ENCODE measurements at places on chromosomes 6 and 20.

DNA sequence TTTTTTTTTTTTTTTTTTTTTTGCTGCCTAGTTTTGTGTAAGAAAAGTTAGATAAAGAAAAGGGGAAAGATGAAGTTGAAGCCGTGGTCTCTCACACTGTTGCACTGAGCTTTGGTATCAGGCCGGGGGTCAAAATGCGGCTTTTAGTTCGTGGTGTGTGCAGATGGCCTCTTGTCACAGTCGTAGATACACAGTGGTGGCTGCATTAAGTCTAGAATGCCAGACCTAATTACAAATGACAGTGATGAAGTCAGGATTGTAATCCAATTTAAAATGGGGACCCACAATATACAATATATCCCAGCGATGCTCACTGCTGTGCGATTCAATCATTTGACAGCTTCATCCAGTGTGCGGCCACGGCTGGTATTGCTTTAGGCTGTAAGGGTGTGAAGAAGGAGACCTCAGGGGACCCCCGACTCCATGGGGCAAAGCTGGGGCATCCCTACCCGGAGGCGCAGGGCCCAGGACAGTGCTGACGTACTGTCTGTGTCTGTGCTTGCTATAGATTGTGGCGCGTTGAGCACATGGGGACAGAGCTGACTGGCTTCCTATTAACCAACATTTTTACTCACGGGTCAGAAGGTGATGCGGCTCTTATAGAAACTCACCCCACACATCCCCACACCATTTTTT is 210.0 kb upstream of the SOX4 start:
- no peak for DNase-seq

DNA sequence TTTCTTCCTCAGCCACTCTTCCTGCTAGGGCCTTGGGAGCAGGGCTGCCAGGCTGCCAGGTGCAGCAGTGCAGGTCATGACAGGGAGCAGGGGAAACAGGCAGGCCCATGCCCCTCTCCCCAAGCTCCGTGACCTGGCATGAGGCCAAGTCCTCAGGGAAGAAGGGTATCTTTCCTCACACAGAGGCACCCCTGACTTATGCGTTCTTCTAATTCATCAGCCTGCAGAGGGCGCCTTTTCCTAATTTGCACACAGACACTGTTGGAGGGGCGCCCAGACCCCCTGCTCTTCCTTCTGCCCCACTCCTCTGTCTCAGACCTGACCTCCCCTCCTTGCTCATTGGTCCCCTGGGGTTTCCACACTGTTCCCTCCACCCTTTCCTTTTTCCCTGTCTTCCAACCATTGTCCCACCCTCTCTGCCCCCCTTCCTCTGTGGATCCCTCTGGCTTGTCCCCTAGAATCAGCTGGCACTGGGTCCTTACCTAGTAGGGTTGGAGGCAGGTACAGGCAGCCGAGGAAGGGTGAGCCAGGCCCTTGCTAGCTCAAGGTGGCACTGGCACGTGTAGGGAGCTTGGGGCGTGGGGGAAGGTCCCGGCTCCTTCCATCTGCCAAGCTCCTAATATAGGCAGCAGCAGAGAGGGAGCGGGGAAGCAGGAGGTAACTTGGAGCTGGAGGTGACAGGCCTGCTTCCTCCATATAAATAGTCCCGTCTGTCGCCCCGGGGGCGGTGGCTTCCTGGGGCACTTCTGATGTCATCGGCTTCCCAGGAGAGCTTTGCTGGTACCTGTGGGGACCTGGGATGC is 154.9 kb upstream of the MLN start:
- no peak for DNase-seq

GRCh38 chr6:104601131-104601651 is 258.5 kb downstream of the HACE1 start:
- no peak for DNase-seq

DNA sequence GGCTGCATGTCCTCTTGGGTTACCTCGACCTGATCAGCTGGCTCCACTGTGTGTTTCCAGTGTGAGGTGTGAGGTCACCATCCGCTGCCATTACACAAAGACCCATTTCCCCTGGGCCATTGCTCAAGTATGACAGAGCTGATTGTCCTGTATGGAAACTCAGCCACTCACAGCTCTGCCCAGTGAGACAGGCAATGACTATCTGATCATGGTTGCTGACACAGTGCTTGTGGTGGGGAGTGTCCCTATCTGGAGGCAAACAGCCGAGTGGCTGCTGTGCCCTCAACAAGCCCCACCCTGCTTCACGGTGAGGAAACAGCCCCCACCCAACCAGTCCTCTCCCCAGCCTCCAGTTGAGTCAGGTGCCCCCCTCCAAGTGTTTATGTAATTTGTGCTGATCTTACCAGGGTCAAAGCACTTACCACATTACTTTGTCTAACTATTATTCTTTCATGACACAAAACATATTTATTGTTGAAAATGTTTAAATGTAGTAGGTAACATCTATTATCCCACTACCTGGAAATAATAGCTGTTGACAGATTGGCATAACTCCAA is 11.7 kb upstream of the MAPK13 start:
- DNase-seq = no peak

GRCh38 chr20:63254232-63254605 is at the start of gene NKAIN4:
NKAIN4 (minus strand) TSS chr20:63254463; CDS start chr20:63254450, 13 bp downstream.
- DNase-seq = no peak

All from stimulated activated CD4-positive, alpha-beta T cell treated with anti-CD3 and anti-CD28 coated beads, Interleukin-1b, Interleukin-23, amount 100 ng/mL, for 24 hours (primary cell).